GM12865 (cell line): ENCODE measurements at places on chromosomes 2 and 18.
A peak's percentile ranks its signal among the peaks of the same experiment; 100 is the strongest.

- no peak for DNase-seq
Measured at GRCh38 chr2:191638079-191638801, 39.7 kb upstream of the NABP1 start.

GRCh38 chr18:36760598-36760997, 68.2 kb downstream of the TPGS2 start:
- DNase-seq = no peak

DNA sequence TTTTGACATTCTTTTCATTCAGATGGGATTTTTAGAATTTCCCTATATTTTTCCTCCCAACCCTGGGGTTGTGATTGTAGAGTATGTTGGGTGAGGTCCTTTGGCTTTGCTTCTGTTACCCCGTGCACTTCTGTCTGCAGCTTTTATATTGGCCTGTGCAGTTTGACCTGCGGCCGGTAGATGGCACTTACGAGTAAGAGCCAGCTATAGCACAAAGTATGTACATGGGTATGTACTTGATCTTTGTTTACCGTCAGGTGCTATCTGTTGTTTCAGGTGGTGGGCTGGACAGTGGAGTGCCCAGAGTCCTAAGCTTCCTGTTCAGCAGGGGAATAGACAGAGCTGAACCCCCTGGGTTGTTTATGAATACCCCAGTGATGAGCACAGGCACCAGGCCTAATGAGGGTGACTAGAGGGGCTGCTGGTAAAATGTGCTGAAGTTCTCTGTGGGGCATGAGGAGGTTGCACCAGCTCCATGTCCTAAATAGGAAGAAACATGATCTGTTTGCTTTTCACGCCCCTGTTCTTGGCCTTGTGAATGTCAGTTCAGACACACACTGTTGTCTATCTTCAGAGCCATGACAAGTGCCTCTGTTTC, 58.9 kb upstream of the THUMPD2 start:
- DNase-seq = peak; percentile 62

- DNase-seq = no peak
Measured at GRCh38 chr2:33134086-33134771, 187.5 kb downstream of the LTBP1 start.

DNA sequence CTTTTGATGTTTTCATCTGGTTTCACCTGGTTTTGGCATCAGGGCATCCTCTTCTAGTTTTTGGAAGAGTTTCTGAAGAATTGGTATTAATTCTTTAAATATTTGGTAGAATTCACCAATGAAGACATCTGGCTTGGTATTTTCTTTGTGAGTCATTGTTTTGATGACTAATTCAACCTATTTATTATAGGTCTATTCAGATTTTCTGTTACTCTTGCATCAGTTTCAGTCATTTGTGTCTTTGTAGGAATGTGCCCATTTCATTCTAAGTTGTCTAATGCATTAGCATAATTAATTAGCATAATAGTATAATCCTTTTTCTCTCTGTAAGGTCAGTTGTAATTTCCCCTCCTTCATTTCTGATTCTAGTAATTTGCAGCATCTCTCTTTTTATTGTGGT, 8.0 kb downstream of the GNLY start:
- no peak for DNase-seq

- peak; percentile 33 for DNase-seq
Measured at GRCh38 chr2:134668821-134669220, 50.0 kb downstream of the TMEM163 start.

DNA sequence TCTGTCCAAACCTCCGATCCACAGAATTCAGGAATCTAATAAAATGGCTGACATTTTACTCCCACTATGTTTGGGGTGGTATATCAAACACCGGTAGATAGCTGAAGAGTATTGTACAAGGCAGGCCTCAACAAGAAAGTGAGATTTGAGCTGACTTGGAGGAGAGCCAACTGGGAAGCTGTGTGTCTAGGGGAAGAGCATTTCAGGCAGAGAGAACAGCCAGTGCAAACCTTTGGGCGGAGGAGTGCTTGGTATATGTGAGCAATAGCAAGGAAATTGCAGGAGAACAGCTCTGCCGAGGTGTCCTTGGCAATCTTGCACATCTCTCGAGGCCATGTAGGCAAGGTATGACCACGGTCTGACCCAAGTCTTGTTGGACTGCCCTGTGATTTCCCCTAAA, 1.8 kb upstream of the MERTK start:
- DNase-seq = no peak

DNA sequence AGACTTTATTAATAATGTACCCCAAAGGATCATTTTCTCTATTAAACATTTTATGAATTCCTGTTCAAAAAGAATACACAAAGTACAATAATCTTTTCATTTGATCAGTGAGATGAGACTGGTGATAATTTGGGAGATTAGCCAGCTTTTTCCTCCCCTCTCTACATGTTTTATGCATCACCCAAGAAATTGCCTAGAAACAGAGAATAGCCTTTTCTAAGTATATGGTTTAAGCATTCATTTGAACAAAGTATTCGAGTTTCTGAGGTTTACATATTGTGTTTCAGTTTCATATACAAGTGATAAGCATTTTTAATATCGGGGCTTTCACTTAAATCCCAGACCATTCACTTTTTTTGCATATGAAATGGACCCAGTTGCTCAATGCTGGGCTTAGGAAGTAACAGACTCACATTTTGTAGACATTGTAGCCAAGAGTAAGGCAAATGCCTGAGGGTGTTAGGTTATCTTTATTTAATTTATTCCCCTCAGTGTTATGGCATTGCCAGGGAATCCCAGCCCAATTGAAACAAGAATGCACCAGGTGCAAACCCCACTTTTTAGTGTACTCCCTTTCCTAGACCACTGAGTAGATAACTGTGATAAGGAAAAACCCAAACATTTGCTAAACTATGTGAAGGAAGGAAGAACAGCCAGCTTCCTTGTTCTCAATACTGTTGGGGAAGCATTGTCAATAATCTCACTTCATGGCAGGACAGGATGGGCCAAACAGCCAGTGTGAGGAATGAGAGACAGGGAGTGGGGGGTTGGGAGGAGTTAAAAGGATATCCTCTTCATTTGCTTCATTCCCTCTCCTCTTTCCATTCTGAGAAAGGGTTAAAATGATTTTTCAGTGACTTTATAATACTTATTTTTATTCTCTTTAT, 3.5 kb downstream of the CPO start:
- no peak for DNase-seq

DNA sequence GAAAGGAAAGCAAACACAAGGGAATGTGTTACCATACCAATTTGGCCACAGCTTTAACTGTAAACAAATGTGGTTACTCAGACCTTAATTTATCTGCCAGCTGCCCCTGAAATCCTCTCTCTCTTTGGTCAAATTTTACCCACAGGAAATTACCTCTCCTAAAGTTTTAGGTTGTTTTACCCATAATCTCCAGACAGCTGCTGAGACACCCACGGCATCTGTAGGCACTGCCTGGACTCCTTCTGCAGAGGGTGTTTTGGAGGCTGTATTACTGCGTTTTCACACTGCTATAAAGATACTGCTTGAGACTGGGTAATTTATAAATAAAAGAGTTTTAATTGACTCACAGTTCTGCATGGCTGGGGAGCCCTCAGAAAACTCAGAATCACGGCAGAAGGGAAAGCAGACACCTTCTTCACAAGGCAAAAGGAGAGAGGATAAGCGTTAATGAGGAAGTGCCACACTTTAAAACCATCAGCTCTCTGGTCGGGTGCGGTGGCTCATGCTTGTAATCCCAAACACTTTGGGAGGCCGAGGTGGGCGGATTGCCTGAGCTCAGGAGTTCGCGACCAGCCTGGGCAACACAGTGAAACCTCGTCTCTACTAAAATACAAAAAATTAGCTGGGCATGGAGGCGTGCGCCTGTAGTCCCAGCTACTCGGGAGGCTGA, 677.5 kb upstream of the FSHR start:
- no peak for DNase-seq
